WERI-Rb-1 (cell line): ENCODE measurements at places on chromosomes 12 and 14.

GRCh38 chr14:71286126-71286525, 378.9 kb downstream of the PCNX1 start:
- no peak for DNase-seq

DNA sequence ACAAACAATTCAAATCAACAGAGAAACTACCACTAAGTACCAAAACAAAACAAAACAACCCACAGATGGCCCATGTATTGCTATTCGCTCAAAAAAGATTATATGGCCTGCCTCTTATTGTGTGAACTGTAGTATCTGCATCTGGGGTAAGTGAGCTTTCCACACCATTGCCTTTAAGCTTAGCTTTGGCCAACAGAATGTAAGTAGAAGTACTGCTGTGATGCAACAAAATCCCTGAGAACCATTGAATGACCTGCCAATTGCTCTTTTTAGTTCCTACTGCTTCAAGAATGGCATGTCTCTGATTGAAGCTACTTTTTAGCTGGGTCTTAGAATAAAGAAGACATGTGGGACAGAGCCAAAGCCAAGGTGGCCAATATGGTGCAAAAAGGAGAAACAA, 32.5 kb downstream of the PPFIA2 start:
- no peak for DNase-seq

- no peak for DNase-seq
Measured at GRCh38 chr14:20412411-20412810, 890 bp downstream of the TEP1 start.

- no peak for DNase-seq
Measured at GRCh38 chr12:6552140-6552551, 3.7 kb downstream of the IFFO1 start.

DNA sequence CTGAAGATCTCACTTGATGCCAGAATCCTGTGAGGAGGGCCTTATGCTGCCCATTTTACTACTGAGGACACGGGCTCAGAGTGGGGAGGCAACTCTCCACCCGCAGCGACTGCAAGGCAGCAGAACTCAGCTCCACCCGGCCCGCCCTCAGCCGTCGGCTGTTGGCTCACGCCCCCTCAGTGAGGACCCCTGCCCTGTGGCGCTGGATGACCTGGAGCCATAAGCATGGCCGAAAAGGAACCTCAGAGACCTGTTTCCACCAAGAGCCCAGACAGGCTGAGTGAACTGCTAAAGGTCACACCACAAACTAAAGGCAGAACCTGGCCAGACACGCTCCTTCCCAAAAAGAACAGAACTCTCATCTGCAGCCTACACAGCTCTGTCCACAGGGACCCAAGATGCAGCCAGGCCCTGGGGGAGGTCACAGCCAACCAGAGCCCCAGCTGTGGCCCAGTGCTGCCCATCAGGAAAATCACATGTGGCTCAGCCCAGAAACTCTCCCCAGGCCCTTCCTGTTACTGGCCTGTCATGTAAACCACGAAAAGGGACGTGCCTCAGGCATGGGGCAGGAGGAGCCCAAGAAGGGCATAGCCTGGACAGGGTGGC, 32.8 kb downstream of the CCNK start:
- DNase-seq: no peak

DNA sequence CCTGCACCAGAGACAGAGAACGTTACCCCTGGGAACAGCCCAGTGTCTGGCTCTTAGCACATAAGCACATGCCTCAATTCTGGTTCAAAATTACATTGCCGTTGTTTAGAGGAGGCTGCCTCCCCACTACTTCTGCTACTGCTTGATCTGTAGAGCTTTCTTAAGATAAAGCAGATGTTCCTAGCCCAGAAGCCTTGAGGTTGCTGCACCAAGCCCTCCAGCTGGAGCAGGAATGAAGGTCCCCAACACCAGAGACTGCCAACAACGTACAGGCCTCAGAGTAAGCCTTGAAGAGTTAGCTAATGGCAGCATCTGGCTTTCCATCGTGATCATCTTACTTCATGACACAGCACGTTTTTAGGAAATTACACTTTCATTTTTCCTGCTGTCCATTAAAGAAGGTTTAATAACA, 34.7 kb upstream of the AMIGO2 start:
- DNase-seq: no peak

DNA sequence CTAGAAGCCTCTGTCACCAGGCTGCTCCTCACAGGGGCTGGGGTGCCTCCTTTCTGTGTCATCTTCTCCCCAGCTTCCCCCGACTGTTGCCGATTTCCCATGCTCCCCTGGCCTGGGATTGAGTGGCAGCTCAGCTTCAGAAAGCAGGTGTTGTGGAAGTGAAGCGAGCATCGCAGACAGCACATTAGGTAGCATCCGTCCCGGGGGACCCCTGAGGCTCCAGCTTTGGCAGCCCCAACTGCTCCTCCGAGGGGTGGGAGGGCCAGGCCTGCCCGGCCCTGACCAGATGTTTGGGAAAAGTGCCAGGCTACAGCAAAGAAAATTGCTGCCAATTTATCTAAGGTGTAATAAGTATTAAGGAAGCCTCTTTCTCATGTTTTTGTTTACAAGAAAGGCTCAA, 1045.6 kb downstream of the BCL11B start:
- DNase-seq: no peak

DNA sequence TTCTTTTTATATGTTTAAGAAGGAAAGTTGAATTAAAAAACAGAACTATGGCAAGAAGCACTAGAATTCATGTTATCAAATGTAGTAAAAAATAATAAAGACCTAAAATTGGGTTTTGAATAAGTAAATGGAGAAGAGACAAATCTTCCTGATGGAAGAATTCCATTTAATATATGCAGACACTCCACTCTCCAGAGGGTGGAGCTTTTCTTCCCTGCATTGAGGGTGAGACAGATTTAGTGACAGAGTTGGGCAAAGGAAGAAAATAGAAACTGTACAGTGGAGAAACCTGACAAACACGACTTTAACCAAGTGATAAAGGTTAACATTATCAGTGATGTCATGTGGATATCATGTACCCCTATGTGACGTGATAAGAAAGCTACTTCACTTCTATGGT, 217.6 kb downstream of the PRKD1 start:
- DNase-seq: no peak

- DNase-seq: no peak
Measured at GRCh38 chr12:113297621-113298471, 37.1 kb downstream of the SLC8B1 start.

GRCh38 chr14:101862711-101863110, 101.2 kb downstream of the PPP2R5C start:
- no peak for DNase-seq

DNA sequence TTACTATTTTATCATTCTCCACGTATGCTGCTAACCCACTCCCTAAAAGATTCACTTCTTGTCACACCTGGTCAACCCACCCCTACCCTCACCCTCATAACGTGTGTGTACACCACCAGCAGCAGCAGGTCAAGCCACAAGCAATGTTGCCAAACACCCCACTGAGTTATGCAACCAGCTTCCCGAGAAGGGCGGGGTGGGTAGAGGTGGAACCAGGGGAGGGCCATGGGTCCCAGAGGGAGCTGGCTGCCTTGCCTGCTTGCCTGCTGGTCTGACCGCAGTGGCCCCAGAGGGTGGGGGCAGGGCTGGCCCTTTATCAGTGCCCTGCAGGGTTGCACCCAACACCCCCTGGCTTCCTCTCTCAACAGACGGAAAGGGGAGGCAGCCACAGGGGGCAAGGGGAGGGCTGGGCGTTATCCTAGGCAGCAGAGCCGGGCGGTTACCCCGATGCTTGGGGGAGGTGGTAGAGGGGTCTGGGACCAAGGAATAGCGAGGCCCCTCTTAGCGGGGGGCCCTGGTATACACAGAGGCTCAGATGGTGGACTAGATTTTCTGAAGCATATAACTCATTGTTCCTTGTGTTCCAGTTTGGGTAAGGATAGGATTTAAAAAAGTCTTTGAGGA, 3.5 kb upstream of the NFE2 start:
- DNase-seq: no peak

DNA sequence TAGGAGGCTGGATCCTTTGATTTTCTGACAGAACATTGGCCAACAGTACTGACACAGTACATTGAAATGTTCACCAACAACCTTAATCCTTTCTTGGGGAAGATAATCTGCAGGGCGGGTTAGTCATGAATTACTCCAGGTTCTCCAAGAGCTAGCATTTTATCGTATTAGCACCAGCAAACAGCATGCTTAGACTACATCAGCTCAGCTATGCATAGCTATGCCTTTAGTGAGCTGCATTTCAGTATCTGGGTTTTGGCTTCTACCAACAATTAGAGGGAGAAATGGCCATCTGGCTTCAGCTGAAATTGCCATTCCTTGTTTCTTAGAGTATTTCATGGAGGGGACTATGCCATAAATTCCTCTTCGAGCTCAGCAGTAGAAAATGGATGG, 33.8 kb downstream of the SAMD4A start:
- DNase-seq: no peak

- DNase-seq: no peak
Measured at GRCh38 chr12:24903329-24904088, 45.4 kb downstream of the BCAT1 start.

DNA sequence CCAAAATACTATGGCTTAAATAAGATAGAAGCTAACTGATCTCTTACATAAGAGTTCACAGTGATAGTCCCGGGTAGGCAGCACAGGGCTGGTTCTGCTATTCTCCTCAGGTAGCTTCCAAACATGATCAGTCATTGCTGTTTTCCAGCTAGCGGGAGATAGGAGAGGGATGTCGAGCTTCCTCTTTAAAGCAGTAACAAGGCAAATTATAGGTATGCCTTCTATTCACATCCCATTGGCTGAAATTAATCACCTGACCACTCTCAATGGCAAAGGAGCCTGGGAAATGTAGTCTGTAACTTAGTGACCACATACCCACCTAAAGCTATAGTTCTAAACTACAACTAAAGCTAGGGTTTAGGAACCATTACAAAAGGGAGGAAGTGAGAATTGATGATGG, 34.5 kb upstream of the VRK1 start:
- peak; percentile 35 for DNase-seq

- DNase-seq: no peak
Measured at GRCh38 chr14:51335531-51335930, 95.5 kb downstream of the TMX1 start.

DNA sequence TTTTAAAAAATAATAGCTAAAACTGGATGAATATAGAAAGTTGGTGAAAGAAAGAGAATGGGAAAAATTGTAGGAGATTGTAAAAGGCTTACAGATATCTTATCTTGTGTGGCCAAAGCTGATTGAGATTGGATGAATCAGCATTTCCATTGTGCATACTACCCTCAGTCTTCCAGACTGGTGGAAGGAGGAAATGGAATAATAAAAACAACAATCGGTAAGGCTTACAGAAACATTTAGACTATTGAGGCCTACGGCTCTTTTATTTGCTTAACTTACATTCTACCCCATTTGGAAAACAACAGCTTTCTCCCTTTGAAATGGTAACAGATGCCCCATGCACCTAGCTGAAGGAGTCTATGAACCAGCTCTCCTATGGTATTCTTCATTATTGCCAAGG, 129.8 kb downstream of the PTPRB start:
- no peak for DNase-seq

GRCh38 chr12:51959211-51959610, 7.7 kb downstream of the ACVR1B start:
- no peak for DNase-seq

- no peak for DNase-seq
Measured at GRCh38 chr14:33359288-33359881, 420.7 kb downstream of the NPAS3 start.

GRCh38 chr14:93957333-93957710, 19.0 kb downstream of the ASB2 start:
- no peak for DNase-seq

GRCh38 chr12:108778053-108778452, 46.7 kb upstream of the CORO1C start:
- DNase-seq: no peak

DNA sequence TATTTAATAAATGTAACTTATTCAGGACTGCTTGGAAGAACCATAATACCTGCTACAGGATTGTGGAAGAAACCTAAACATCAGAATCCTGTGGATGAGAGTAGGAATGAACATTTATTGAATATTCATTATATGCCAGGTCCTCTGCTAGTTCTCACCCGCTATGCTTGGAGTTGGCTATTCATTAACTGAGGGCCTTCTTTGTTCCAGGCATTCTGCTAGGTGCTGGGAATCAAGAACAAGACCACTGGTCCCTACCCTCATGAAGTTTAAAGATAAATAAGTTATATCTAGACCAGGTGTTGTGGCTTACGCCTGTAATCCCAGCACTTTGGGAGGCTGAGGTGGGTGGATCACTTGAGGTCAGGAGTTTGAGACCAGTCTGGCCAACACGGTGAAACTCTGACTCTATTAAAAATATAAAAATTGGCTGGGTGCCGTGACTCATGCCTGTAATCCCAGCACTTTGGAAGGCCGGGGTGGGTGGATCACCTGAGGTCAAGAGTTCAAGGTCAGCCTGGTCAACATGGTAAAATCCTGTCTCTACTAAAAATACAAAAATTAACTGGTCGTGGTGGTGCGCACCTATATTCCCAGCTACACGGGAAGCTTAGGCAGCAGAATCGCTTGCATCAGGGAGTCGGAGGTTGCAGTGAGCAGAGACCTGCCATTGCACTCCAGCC, 3.8 kb upstream of the TULP3 start:
- DNase-seq: no peak

GRCh38 chr12:52704464-52704863, 1.1 kb upstream of the KRT77 start:
- no peak for DNase-seq

DNA sequence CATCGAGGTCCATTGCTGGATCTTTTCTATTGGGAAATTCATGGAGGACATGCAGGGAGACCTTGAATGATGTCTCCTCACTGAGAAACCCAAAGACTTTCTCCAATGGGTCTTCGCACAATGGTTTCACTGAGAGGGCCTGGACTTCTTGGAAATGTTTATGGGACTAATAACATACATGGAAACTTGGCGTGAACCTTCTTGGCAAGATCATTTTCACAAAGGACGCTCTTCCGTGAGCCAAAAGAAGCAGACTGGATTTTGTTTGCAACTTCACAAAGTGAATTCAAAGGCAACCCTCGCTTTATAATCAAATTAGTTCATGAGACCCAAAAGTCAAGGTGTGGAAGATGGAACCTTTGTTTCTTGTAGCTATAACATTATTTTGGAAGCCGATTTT, 154.4 kb downstream of the TMEM132C start:
- DNase-seq: no peak

GRCh38 chr12:32828552-32828951, 68.0 kb downstream of the PKP2 start:
- no peak for DNase-seq
